ENCODE measurements at places on chromosomes 6 and 20.

- DNase-seq, result no peak
These were observed 56.2 kb downstream of the COL12A1 start for GRCh38 chr6:75149696-75150095.

GRCh38 chr6:56570413-56571359, 72.0 kb downstream of the DST start:
- DNase-seq, result no peak

- no peak for DNase-seq
These were observed 61.2 kb downstream of the ELOVL5 start for GRCh38 chr6:53287336-53288225.

- no peak for DNase-seq
These were observed 122.6 kb downstream of the PRND start for GRCh38 chr20:4844325-4844724.

- DNase-seq, result no peak
These were observed 1.1 kb upstream of the ZBTB46 start for GRCh38 chr20:63831993-63832686.

DNA sequence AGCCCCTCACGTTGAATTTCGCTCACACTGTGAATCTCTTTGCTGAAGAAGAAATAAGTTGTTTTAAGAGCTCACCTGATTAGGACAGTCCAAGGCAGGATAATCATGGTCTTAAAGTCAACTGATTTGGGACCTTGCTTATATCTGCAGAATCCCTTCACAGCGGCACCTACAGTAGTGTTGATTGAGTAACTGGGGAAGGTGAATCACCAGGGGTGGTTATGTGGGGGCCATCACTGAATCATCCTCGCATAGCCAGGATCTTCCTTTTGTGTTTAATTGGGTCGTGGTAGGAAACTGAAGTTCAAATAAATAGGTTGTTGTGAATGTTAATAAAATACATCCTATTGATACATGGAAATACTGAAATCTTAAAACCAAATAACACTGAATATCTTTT, 20.2 kb upstream of the MICA start:
- DNase-seq, result no peak

GRCh38 chr6:47093169-47093568, 51.0 kb upstream of the ADGRF1 start:
- no peak for DNase-seq

GRCh38 chr6:70673601-70674000, 5.9 kb downstream of the SMAP1 start:
- no peak for DNase-seq

DNA sequence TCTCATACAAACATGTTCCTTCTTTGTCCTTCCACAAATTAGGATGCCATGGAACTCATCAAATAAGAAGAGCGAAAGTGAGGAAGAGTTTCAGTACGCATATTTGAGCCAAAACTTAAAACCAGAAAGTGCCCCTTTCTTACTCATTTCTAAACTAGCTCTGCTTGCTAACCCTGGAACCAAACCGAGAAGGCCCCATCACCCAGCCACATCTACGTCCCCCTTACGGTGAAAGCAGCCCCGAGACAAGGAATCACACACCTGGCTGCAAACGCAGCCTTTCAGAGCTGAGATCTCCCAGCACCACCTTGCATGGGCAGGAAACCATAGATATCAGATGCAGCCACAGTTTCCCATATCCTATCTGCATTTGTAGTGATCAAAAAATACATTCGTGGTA, 28.5 kb downstream of the TRERF1 start:
- no peak for DNase-seq

DNA sequence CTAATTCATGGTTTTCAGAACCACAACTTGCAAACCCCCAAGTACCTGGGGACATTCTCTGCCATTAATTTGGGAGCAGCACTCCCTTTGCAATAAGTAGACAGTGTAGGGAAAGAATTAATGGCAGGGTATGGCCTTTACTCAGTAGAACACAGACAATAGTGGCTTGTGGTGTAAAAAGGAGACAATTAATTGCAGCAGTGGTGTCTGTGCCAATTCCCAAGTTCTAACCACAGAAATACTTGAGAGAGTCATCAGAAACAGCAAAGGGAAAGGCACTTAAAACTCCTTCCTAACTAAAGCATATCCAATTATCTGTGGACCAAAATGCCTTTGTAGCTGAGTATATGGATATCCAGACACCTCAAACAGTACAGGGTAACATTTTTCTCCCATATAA, 257.6 kb upstream of the POU3F2 start:
- no peak for DNase-seq

GRCh38 chr20:49184691-49185070, 3.5 kb downstream of the STAU1 start:
- DNase-seq, result no peak

DNA sequence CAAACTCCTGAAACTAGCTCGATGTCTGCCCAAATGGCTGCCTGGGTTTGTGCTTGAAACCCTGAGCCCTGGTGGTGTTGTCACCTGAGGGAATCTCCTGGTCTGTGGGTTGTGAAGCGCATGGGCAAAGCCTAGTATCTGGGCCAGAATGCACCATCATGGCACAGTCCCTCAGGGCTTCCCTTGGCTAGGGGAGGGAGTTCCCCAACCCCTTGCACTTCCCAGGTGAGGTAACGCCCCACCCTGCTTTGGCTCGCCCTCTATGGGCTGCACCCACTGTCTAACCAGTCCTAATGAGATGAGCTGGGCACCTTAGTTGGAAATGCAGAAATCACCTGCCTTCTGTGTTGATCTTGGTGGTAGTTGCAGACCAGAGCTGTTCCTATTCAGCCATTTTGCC, 152.9 kb upstream of the MAP3K7 start:
- no peak for DNase-seq

GRCh38 chr20:58518896-58519593, 3.8 kb upstream of the APCDD1L start:
- no peak for DNase-seq

DNA sequence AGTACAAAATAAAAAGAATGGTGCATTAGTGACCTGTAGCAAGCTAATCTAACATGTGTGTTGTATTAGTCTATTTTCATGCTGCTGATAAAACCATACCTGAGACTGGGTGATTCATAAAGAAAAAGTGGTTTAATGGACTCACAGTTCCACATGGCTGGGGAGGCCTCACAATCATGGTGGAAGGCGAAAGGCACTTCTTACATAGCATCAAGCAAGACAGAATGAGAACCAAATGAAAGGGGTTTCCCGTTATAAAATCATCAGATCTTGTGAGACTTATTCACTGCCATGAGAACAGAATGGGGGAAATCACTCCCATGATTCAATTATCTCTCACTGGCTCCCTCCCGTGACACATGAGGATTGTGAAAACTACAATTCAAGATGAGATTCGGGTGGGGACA, 45.4 kb upstream of the AIG1 start:
- DNase-seq, result no peak

DNA sequence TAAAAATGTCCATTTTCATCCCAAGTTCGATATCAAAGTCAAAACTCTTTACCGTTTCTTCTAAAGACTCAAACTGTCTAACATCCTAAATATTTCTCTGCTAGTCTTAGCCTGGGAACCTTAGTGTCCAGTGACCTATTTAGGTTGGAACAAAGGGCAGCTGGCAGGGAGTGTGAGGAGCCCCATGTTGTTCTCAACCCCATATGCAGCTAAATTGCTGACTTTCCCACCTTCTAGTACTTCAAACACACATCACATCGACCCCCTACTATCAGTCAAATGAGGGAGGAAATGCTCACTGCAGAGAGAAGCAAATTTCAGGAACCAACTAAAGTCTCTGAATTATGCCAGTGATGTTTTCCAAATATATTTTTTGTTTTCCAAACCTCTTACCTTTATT, 192.6 kb upstream of the RAB32 start:
- DNase-seq, result no peak

DNA sequence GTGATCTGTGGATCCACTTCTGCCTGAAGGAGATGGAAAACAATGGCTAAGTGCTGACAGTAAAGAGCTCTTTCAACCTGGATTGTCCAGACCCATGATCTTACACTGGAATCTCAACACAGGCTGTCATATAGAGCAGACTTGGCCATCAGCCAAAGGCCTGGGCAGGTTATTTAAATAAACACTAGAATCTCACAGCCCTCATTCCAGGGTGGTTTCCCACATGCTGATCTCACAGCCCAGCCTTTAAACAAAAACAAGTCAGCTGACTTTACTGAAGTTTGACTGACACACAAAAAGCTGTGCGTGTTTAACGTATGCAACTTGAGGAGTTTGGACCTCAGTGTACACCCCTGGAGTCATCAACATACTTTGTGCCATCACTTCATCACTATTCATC, 28.4 kb downstream of the SYNDIG1 start:
- DNase-seq, result no peak

DNA sequence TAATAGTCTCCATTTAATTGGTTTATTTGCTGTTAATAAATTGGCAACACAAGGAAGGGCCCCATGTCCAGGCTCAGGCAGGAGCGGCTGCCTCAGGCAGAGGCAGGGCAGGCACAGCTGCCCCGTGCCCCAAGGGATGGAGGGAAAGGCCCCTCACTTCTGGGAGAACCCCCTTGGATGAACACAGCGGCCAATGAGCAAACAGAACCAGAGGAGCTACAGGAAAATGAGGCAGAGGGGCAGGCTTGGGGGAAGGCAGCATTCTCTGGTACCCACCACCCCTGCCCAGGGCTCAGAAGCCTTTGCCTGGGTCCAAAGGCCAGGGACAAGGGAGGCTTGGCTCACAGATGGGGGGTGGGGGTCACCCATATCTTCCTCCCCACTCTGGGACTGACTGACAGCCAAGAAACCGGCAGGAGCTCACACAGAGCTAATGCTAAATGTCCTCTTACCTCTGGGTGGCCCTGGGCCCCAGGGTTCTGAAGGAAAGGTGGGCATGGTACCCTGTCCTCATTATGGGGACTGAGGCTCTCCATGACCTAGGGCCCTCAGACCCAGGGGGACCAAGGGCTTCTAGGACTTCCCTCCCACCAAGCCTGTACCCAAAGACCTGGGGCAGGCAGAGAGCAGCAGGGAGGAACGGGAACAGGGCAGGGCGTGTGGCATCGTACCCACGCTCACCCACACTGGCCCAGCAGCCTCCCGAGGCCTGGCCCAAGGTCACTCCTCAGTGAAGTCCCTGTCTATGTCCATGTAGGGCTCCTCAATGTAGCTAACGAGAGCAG, 47.0 kb downstream of the MYH7B start:
- DNase-seq, result no peak

GRCh38 chr20:43833511-43834395, 80.9 kb upstream of the TOX2 start:
- DNase-seq, result no peak

DNA sequence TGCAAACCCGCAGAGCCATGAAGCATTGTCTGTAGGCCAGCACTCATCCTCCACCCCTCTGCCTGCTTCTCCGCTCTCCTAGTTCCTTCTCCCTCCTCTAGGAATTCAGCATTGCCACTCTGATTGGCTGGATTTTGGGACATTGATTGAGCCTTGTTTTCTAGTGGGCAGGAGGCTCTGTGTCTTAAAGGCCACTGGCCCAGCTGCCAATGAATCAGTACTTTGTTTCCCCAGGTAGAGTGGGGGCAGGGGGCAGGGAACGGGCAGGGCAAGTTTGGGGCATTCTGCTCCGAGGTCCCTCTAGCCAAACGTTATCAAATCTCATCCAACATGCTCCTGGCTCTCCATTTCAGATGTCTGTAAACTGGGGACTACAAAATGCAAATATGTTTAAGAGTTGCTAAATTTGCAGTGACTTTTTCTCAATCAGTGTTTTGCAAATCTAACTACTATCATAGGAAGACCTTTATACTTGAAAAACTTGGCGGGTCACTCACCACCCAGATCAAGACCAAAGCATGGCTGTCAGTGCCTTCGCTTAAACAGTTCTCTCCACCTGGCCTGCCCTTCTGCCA, 10.4 kb upstream of the BPI start:
- DNase-seq, result no peak

GRCh38 chr6:157707576-157707975, 115.5 kb upstream of the SNX9 start:
- no peak for DNase-seq

DNA sequence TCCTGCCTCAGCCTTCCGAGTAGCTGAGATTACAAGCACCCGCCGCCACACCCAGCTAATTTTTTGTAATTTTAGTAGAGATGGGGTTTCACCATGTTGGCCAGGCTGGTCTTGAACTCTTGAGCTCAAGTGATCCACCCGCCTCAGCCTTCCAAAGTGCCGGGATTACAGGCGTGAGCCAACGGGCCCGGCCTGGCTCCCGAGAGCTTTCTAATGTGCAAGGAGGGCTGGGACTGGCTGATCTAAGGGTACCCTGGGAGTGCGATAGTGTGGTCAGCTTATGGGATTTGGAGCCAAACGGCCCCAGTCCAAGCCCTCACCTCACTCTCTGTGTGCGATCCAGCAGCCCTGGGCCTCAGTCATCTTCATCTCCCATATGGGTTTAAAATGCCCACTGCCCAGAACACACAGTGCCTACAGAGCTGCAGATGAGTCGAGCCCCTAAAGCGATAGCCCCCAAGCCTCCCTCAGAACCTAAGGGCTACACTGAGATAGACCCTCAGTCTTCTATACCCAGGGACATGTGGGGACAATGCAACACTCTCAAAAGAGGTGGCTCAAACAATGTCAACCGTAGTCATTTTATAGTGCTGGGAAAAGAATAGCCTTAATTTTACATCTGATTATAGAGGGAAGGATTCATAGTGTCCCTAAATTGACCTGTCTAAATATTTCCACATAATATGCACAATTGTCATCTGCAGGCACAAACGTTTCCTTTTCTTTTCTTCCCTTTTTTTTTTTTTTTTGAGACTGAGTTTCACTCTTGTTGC, 50.1 kb downstream of the SSR1 start:
- no peak for DNase-seq

GRCh38 chr20:49785852-49786175, 26.8 kb upstream of the SLC9A8 start:
- DNase-seq, result no peak

DNA sequence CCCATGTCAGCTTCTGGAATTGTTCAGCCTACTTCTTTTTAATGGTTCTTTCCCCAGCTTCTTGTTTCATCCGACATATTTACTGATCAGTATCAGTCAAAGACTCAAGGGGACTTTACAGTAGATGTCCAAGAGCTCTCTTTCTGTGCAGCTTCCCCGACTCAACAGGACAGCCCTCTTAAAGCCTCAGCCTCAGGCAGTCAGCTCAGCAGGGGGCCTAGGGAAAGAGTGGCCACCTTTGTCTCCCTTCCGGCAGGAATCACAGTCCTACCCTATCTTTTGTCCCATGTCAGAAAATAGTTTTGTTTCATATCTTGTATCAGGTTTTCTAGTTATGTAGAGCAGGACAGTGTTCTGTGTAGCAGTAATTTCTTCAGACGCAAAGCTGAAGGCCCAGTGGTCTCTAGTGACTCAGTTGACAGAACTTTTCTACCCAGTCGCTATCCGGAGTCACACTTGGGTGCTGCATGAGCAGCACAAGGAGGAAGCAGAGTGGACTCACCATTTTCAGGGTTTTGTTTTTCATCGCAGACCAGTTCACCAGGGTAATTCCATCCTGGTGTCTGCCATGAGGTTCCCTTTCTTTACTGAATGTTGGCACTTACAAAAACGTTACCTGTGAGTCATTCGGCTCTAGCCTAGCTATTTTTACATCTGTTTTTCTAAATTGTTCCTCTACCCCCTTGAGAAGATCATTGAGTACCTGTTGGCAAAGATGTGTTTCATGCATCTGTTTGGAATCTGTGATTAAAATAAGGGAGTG, 47.7 kb downstream of the SPATA2 start:
- DNase-seq, result no peak

Data from stimulated activated CD4-positive, alpha-beta T cell treated with anti-CD3 and anti-CD28 coated beads, Interleukin-12 subunit alpha, Interleukin-12 subunit beta, amount 100 ng/mL, for 4 hours (primary cell).